ENCODE measurements at places on chromosomes 11 and 22. TPM values are rescaled to one million over a fixed set of nuclear protein-coding genes. Genes with fewer than 3 reads are reported as not detected.

IRAG1 gene
- not detected for total RNA-seq

NXPE2 gene
- total RNA-seq, result not detected

PUS3 gene
- total RNA-seq, result 12.7 TPM

MTFP1 gene
- 23.2 TPM for total RNA-seq

OR52I2 gene
- not detected for total RNA-seq

RBMXL2 gene
- total RNA-seq, result not detected

Data from MCF 10A (cell line).